ENCODE measurements at places on chromosomes 5 and 9.

DNA sequence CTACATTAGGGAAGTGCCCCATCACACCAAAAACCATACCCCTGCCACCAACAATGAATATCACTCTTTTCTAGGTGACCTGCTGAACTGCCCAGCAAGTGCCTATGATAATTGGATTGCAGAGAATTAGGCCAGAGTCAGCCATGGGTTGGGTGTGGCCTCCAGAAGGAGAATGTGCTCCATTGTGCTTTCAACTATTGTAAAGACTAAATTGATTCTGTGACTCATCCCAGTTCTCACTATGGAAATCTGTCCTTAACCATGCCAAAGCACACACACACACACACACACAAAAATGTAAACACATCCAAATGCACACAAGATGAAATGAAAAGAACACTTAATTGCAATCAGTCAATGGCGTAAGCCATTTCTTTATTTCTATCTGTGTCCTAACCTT lies 25.7 kb downstream of the DRD1 start:
- DNase-seq: no peak

GRCh38 chr5:57862471-57862911 lies 379.9 kb upstream of the ACTBL2 start:
- DNase-seq: no peak

GRCh38 chr9:75889977-75890471 lies 449 bp upstream of the PCSK5 start:
- peak; percentile 8 for DNase-seq

DNA sequence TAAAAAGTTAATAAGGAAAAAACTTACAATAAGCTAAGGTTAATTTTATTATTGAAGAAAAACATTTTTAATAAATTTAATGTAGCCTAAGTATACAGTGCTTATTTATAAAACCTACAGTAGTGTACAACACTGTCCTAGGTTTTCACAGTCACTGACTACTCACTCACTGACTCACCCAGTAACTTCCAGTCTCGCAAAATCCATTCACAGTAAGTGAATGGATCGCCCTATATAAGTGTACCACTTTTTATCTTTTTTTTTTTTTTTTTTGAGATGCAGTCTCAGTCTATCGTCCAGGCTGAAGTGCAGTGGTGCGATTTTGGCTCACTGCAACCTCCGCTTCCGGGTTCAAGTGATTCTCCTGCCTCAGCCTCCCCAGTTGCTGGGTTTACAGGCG lies 47.7 kb downstream of the FNIP1 start:
- DNase-seq: no peak

DNA sequence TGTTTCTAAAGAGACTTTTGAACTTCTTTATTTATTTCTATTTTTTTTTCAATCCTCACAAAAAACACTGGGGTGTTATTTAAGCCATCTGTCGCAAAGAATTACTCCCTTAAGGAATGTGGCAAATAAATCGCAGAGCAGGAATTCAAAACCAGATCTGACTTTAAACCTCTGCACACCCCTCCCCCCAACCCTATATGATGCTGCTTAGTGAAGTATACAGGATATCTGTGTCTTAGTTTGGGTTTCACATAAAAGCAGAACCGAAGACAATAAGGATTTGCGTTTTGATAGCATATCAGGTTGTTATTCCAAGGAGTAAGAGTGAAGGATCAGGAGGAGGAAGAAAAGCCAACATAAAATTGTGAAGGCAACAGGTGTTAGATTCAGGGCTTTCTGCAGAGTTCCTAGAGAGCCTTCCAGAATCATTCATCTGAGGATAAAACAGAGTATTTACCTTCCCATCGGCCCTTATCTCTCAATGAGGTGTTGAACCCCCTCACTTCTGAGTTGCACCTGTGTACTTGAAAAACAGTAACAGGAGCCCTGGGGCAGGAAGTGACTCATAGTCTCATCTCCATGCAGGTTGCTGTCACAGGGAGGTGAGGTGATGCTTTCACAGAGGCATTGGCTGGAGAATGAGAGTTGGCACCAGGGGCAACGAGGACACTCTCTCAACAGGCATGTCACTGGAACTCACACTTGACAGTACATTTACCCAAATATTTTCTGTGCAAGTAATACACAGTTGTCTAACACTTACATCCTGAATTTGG lies 33.5 kb upstream of the DMRT3 start:
- no peak for DNase-seq

DNA sequence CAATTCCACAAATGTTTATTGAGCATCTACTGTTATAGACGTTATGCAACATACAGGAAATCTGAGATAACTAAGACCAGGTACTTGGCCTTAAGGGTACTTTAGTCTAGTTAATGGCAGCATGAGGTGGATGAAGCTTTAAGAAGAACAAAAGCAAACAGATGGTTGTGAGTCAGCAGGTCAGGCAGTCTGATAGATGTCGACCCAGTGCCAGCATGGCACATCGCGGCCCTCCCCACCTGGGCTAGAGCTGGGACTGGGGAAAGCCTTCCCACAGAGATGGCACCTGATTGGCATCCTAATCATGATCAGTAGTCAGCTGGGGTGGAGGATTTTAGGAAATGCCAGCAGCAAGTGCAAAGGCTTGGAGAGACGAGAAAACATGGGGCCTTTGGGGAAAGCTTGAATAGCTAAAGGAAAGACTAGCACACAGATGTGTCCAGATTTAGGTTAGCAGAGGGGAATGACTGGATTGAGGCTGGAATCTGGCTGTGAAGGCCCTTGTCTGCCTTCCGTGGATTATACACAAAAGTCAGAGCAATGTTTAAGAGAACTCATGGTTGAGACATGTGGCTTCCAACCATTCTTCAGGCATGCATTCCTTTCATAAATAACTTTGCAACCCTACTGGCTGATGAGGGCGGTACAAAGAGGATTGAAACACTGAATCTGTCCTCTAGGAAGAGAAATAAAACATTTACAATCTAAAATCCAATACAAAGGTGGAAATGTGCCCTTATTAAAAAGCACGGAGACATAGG lies 395.4 kb upstream of the WWC1 start:
- DNase-seq: no peak

DNA sequence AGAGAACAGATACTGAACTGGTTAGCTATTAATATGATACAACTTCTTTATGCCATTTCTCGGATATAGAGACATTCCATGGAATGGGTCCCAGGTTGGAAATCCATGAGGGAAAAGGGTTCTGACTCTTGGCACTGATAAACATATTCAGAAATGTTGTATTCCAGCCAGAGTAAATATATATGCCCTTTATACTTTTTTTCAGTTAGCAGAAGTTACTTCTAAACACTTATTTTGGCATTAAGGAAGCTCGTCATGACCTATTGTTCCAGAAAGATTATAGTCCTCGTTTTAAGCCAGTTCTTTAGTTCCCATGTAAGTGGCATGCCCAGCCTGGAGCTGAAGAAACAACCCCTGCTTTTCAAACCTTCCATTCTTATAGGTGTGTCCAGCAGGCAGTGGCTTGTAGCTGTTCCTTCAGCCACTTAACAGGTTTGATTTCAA lies 181.6 kb downstream of the CD180 start:
- DNase-seq: no peak

GRCh38 chr9:91036826-91037510 lies 235.3 kb downstream of the SYK start:
- peak; percentile 74 for DNase-seq

DNA sequence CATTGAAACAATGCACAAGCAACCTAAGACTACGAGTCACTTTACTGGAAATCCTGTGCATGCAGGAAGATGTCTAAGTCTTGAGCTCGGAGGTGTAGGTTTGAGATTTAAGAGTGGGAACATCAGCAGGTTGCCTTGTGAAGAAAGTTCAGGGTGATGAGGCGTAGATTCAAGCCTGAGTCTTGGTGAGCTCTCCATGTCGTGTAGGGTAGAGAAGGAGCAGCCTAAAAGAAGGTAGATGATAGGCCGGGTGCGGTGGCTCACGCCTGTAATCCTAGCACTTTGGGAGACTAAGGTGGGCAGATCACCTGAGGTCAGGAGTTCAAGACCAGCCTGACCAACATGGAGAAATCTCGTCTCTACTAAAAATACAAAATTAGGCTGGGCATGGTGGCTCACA lies 30.2 kb upstream of the ANKRD18A start:
- no peak for DNase-seq

- no peak for DNase-seq
Observed at GRCh38 chr9:130608554-130609134, 29.3 kb downstream of the FUBP3 start.

DNA sequence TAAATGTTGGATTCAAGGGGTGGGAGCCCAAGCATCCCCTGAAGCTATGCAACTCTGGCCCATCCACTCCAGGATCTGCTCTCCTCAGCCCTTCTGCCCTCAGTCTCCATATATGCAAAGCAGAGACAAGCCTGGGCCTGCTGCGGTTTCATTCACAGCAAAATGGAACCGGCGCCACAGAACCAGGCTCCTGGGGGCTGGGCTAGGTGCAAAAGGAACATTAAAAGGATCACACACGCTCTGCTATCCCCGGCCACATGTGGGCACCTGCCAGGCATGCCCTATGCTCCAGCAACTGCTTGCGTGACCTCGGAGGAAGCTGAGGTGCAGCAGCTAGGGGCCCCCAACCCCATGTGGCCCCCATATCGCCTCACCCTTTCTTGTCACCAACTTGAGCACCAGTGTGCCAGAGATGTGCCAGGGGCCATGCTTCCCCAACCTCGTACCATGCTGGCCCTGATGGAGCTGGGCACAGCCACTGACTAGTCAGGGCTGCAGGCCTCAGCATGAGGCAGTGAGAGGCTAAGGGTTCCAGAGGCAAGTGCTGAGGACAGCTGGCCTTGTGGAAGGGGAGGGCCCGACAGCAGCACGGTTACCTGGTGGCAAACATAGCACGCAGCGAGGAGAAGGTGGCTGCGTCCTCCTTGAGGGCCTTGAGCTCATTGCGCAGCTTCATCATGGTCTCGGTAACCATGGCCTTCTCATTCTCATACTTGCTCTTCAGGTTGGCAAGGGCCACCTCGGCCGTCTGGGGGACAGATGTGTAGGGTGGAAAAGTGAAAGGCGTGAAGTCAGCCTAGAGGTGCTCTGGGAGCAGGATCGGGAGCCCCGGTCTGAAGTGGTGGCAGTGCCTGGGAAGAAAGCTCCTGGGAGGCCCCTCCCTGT lies 47.2 kb downstream of the BICD2 start:
- DNase-seq: no peak

- no peak for DNase-seq
Observed at GRCh38 chr9:8432224-8432623, 632.6 kb upstream of the DMAC1 start.

DNA sequence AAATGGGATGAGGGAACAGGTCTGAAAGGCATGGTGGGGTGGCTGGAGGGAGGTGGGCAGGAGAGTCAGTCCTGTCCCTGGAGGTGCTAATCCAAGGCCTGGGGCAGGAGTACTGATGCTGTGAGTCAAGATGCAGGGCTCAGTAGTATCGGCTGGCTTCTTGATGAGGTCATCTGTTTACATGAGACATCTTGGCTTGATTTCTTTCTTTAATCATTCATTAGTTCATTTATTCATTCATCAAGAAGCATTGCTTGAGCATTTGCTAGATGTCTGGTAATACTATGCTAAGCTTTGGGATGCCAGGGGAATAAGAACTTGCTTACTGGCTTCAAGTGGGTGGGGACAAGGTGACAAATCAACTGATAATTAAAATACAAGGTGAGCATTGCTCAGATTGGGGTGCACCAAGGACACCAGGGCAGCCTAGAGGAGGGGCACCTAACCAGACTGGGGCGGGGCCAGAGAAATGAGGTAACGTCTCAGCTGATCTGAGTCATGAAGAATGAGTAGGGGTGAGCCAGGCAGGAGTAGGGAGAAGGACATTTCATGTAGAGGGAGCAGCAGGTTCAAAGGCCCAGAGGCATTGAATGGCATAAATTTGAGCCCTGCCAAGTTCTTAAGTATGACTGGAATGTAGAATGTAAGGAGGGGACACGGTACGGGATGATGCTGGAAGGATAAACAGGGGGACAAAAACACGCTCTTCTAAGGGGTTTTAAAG lies 88.8 kb downstream of the EGFLAM start:
- DNase-seq: no peak

DNA sequence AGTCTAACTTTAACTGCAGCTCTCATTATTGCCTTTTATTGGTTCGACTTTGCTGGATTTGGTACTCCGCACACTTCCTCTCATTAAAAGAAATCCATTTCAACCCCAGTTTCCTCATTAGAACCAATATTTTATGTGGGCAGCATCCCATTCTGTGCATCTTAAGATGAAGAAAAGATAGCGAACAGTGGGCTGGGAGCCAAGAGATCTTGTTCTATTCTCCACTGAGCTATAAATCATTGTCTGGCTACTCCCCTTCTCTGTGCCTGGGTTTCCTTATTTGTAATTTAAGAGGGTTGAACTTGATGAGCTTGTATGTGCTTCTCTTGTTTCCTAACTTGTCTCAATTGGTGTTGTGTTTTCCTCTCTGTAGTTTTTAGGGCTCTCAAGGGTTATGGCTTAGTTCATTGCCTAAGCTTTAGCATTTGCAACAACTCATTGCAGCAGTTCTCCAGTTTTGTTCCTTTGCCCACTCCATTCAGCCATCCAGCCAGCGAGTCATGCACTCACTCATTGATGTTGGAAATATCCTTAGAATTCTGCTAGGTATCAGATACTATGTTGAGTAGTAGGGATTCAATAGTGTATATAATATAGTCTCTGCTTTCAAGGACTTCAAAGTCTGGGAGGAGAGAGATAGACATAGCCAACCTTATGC lies 273.3 kb upstream of the TNC start:
- no peak for DNase-seq

- peak; percentile 51 for DNase-seq
Observed at GRCh38 chr9:133347515-133347984, 381 bp downstream of the MED22 start.

DNA sequence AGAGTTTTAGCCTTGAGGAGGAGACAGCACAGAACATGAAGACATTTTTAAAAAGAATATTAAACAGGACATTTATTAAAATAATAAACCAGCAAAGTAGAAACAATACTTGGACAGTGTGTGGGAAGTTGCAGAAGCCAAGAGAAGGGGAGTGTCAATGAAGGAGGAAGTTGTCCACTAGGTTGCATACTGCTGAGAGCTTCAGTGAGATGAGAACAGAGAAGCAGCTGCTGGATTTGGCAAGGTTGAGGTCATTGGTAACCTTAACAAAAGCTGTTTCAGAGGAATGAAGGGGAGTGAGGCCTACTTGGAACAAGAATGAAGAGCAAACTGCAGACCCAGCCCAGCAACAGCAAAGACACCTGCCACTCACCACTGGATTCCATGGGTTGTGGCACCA lies 11.4 kb downstream of the BHMT start:
- no peak for DNase-seq

- DNase-seq: no peak
Observed at GRCh38 chr9:129586685-129587084, 34.2 kb downstream of the C9orf50 start.

GRCh38 chr9:110921705-110922104 lies 116.6 kb downstream of the LPAR1 start:
- DNase-seq: no peak
